ENCODE measurements at places on chromosomes 2 and 18.

DNA sequence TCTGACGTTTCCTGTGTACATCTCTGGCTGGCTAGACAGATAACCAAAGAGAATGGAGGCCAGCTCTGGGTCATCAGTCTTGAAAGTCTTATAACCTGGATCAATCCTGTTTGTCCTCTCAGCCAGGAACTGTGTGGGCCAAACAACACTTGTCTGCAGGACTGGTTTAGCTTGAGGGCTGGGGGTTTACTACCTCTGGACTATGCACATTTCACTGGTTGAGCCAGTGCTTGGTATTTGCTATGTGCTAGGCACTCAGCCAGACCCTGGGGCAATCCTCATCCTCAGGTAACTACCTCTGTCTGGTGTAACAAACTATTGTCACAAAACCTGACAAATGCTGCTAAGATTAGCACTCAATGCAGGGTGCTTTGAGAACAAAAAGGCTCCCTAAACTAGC, 169.7 kb downstream of the HAUS1 start:
- no peak for DNase-seq

- DNase-seq, result no peak
Measured at GRCh38 chr2:68203587-68203986, 45.9 kb downstream of the PNO1 start.

DNA sequence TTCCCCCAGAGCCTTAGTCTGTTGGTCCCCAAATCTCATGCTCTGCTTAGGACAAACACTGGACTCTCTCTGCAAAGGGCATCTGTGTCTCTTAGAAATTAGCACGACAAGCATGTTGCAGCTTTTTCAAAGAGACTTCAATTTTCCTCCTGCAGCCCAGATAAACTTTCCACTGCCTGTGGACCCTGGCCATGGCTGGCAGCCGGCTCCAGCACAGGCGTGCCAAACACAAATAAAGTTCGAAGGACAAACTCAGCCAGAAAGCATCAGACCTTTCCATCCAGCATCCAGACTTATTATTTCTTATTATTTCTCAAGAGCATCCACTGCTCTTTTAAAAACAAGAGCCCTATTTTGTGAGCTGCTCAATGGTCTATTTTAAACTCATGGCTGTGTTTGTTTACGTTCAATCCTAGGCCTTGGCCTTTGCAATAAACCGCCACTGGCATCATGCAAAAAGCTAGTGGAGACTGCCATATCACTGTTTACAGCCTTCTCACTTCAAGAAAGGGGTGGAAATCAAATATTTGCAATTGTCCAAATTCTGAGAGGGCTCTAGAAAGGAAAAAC, 300.8 kb downstream of the BCL11A start:
- DNase-seq, result no peak

GRCh38 chr18:69790649-69791048, 157.0 kb downstream of the CD226 start:
- no peak for DNase-seq

DNA sequence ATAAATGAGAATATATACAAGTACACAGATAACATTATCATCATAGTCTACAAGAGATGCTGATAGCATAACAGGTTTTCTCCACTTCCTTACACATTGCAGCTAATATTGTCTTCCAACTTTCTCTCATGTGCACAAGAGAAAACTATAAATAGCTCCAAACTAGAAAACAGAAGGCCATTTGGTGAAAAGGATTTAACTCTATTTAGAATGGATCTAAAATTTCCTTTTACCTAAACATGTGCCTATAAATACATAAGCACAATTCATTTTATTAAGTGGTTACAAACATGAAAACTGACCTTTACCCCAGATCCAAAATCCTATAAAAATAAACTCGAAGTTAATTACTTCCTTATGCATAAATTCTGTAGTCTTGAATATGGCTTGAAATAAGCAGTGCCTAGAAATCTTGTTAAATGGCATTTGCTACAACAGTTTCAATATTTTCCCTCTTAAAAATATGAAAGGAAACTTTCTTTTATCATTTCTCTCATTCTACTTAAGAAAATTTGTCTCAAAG, 41.6 kb downstream of the SLC25A12 start:
- DNase-seq, result no peak

- DNase-seq, result no peak
Measured at GRCh38 chr2:66569321-66569851, 134.5 kb downstream of the MEIS1 start.

GRCh38 chr2:159177357-159177756, 109.1 kb downstream of the WDSUB1 start:
- no peak for DNase-seq

DNA sequence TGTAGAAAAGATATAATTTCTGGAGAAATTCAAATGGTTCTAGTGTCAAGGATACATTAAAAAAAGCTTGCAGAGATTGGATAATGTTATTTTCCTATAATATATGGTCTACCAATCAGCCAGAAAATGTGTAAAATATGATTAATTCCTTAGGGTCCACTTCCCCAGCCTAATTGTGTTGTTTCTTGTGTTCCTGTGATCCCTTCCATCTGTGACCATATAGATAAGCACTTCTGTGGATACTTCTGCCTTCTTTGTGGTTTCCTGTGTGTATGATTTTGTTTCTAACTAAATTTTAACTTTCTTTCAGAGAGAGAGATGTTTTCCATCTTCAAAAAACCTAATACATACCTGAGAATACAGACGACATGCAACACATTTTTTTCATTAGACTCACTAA, 367.1 kb upstream of the PIK3C3 start:
- DNase-seq, result no peak

DNA sequence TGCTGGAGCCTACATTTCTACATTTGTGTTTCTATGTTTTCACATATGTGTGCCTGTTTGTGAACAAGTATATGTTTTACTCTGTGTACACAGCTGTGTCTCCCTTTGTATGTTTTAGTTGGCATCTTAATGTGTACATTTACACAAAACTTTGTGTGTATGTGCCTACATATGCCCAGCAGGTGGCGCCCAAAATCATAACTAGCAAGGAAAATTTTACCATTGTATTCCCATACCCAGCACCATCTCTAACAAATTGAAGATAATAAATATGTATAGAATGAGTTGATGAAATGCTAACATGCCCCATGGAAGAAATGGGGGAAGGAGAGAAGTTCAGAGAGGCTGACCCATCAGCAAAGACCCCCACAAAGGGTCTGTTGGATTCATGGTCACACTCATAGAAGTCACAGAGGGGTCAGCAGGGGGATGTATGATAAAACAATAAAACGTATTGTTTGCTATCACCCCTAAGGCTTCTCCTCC, 48.1 kb downstream of the PKDCC start:
- DNase-seq, result peak; percentile 81

DNA sequence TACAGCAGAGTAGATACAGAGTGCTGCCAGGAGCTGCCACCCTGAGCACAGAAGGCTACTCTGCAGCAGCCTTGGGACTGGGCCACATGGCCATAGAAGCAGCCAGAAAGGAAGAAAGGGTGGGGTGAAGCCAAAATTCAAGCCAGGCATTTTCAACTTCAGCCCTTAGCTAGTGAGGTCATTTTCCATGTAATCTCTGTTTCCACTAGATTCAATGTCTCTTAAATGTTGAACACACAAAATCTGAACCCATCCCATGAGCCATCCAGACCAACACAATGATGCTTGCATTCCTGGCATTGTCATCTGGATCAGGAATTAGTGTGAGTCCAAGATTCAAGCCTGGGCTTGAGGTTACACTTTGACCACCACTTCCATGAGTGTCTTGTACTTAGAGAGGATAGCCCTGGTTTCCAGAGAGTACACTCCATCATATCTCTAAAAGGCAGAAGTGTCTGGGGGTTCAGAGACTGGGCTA, 243.6 kb downstream of the OSR1 start:
- no peak for DNase-seq

DNA sequence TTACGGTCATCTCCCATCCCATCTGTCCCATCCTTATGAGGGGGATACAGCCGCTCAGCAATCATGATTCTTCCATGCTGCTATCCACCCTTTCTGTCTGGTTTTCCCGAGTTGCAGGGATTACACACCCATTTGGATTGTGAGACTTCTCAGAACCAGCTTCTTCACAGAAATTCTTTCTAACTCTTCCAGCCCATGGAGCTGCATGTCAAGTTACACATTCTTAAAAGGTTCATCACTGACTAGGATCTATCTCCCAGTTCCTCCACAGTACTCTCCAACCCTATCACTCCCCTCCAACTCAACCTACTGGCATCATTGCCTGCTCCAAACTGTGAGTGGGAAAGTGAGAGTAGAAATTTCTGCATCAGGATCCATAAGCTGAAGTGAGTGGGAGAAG, 558.2 kb upstream of the TNP1 start:
- DNase-seq, result no peak

DNA sequence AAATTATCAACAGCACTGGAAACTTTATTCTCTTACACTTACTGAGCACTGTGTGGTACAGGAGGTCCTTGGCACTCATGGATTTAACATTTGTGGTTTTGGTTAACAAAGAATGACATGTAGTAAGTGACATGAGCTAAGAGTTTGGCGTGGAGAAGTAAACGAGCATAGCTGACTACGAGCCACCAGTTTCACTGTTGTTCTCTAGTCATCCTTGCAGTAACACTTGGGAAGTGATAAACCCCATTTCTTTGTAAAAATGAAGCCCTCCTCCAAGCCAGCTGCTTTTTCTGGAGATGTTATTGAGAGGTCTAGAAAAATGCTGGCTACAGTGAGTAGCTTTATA, 32.7 kb downstream of the QPCT start:
- DNase-seq, result no peak

GRCh38 chr18:66792466-66792865, 188.6 kb upstream of the CDH19 start:
- DNase-seq, result no peak

- no peak for DNase-seq
Measured at GRCh38 chr2:219592736-219593135, 4.9 kb upstream of the STK11IP start.

- DNase-seq, result peak; percentile 15
Measured at GRCh38 chr2:236674646-236675045, 105.0 kb downstream of the ACKR3 start.

DNA sequence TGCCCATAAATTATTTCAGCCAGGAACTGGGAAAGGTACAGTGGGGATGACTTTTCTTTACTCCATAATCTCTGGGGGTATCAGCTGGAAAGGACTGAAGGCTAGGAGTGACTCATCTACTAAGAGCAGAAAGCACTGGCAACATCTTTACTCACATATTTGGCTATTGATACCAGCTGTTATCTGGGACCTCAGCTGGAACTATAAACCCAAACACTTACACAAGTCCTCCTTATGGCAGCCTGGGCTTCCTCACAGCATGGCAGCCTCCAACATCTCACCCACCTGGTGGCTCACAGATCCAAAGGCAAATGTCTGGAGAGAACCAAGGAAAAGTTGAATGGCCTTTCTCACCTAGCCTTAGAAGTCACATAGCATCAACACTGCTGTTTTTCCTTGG, 379.0 kb upstream of the RND3 start:
- no peak for DNase-seq

DNA sequence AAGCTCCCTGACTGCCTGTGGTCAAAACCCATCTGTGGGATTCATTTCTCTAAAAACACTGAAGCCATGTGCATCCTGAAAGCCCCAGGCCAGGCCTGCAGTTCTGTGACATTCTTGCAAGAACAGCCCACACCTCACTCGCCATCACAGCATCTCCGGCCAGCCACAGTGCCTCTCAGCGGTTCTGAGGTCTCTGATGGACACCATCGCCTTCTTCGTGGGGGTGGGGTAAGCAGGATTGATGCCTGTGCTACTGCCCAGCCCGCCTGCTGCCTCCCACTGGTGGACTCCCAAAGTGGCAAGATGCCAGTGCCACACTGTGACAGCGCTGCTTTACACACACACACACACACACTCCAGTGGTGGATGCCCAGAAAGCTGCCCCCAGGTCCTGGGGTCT, 5.2 kb upstream of the PRLH start:
- DNase-seq, result no peak

Measured in activated CD8-positive, alpha-beta memory T cell treated with anti-CD3 and anti-CD28 coated beads, Interleukin-2, amount 50 U/mL, for 48 hours (primary cell).